ENCODE measurements at places on chromosomes 12 and 14. TPM values are rescaled to one million over a fixed set of nuclear protein-coding genes. Genes with fewer than 3 reads are reported as not detected.

GRCh38 chr14:58048219-58048618 lies 103.8 kb downstream of the ARMH4 start:
- peaks cover 7% of the 10 kb centered on the region for H3K4me1 ChIP-seq
- no peaks in the 10 kb centered on the region for H3K27me3 ChIP-seq
- H3K36me3 ChIP-seq: no peaks in the 10 kb centered on the region
- peak overlapping the region; percentile 26 for H3K4me3 ChIP-seq
- H3K27ac ChIP-seq: peak overlapping the region; percentile 21
- DNase-seq: no peak

DNA sequence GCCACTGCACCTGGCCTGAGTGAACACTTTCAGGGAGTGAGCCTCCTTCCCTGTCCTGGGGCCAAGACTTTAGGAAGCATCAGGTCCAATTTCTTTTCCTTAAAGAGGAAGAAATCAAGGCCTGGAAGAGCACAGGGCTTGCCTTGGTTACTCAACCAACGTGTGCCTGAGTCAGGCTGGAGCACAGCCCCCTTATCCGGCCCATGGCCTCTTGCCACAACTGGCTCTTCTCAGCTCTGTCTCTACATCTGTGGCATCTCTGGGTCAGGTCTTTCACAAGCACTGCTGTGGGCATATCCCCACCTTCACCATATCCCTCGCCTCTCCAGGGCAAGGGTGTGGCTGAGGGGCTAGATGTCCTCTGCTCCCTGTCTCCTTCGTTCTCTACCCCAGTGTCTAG lies 6.8 kb downstream of the MYH6 start:
- no peaks in the 10 kb centered on the region for H3K27me3 ChIP-seq
- H3K4me1 ChIP-seq: no peaks in the 10 kb centered on the region
- H3K36me3 ChIP-seq: no peaks in the 10 kb centered on the region
- no peak for DNase-seq
- H3K27ac ChIP-seq: no peak overlapping the region

GRCh38 chr14:76902591-76902990 lies 76.4 kb downstream of the LRRC74A start:
- no peak overlapping the region for H3K4me3 ChIP-seq
- peaks cover 10% of the 10 kb centered on the region for H3K4me1 ChIP-seq
- H3K27ac ChIP-seq: peak overlapping the region; percentile 69
- no peaks in the 10 kb centered on the region for H3K36me3 ChIP-seq

DNA sequence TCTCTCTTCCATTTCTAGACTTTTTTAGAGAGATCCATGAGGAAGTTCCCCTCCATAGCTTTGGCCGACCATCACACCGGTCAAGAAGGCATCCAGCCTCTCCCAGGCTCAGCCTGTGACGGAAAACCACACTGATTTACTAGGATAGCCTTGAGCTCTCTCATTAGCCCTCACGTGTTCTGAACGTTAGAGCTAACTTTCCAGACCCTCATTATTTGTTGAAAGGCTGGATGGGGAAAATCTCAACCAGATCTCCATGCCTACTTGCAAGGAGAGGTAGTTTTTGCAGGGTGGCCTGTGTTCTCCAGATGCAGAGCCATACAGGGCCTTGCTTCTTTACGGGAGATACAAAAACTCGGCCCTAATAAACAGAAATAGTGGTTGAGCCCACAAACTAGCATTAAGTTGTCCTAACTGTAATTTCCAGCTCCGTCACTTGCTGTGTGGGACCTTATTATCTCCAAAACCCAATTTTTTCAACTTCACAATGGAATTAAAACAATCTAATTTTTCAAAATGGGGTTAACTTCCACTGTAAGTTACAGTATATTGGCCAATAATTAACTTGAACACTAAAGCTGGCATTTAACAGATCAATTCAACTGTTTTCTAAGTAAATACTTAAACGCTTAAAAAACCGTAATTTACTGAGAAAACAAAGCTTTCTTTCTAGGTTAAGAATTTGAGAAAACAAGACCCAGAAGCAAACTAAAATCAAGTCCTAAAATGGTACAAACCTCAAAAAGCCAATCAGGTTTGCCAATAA lies 65.3 kb downstream of the KLHL28 start:
- H3K4me1 ChIP-seq: peaks cover 13% of the 10 kb centered on the region
- H3K27ac ChIP-seq: peak overlapping the region; percentile 99
- H3K36me3 ChIP-seq: no peaks in the 10 kb centered on the region
- no peaks in the 10 kb centered on the region for H3K27me3 ChIP-seq
- DNase-seq: no peak

DNA sequence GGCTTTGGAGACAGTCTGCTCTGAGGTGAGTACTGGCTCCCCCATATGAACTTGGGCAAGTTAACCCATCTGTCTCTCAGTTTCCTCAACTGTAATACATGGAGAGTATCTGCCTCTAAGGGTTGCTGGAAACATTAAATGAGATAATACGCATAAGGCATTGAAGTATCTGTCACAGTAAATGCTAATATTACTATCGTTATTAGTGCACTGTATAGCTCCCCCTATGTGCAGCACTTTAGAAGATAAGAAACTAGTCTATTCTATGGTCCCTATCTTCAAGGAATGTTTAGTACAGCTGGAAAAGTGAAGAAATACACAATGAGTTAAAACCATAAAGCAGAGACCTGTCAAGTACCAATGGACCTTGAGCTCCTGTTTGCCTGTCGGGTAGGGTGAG lies 51.7 kb upstream of the CFL2 start:
- H3K27ac ChIP-seq: no peak overlapping the region
- no peak for DNase-seq
- H3K27me3 ChIP-seq: no peaks in the 10 kb centered on the region
- H3K36me3 ChIP-seq: peaks cover 43% of the 10 kb centered on the region
- H3K4me1 ChIP-seq: no peaks in the 10 kb centered on the region

- no peaks in the 10 kb centered on the region for H3K4me1 ChIP-seq
- H3K36me3 ChIP-seq: no peaks in the 10 kb centered on the region
- H3K4me3 ChIP-seq: no peak overlapping the region
- H3K27ac ChIP-seq: no peak overlapping the region
- no peak for DNase-seq
Measured at GRCh38 chr12:18320036-18320617, 58.8 kb downstream of the PIK3C2G start.

DNA sequence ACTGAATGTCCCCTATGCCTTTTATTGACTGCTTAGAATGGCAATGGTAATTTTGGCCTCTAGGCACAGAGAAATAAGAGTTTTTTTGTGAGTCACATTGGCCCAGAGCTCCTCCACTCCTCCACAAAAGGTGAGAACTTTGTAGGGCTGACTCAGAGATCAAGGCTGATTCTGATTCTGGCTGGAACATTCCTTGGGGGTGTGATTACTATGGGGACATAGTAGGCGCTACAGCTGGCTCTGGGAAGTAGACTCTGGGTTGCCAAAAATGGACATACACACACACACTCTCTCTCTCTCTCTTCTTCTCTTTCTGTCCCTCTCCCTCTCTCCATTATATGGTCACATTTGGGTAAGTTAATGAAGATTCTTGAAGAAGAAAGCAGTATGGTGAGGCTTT lies 174.6 kb upstream of the DDHD1 start:
- DNase-seq: no peak
- no peaks in the 10 kb centered on the region for H3K36me3 ChIP-seq
- H3K27ac ChIP-seq: no peak overlapping the region
- no peak overlapping the region for H3K4me3 ChIP-seq
- no peaks in the 10 kb centered on the region for H3K27me3 ChIP-seq
- no peaks in the 10 kb centered on the region for H3K4me1 ChIP-seq

GRCh38 chr14:68468437-68469207 lies 324.2 kb downstream of the ZFP36L1 start:
- peaks cover 20% of the 10 kb centered on the region for H3K4me1 ChIP-seq
- H3K27me3 ChIP-seq: no peaks in the 10 kb centered on the region
- H3K4me3 ChIP-seq: no peak overlapping the region

GRCh38 chr12:65237153-65237552 lies 41.3 kb upstream of the MSRB3 start:
- H3K36me3 ChIP-seq: no peaks in the 10 kb centered on the region

DNA sequence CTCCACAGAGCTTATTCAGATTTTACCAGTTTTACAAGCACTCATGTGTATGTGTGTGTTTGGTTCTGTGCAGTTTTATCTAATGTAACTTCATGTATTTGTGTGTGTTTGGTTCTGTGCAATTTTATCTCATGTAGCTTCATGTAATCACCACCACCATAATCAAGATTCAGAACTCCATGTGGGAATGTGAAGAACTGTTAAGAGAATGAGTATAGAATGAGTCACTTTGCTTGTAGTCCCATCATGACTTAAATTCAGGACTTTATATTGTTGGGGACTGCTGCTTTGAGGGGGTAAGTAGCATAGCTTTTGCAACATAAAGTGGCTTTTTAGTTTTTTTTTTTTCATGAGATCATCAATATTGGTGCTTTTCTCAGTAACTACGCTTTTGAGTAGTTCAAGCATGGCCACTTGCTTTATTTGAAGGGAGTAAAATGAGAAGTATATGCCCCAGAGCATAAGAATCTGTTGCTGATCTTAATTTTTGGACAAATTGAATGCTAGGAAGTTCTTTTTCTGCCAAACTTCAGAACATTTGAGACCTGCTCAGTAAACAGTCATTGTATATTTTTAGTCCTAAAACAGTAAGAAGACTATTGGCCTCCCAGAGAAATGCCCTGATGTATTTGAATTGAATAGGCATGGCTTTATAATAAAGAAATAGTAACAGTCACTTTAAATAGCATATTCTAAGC lies 28.8 kb downstream of the PROX2 start:
- no peak for DNase-seq

GRCh38 chr12:46379352-46379751 lies 6.8 kb upstream of the SLC38A2 start:
- no peaks in the 10 kb centered on the region for H3K27me3 ChIP-seq
- peaks cover 8% of the 10 kb centered on the region for H3K4me1 ChIP-seq
- no peak for DNase-seq
- no peak overlapping the region for H3K4me3 ChIP-seq

GRCh38 chr14:90060965-90061684 lies 669 bp upstream of the KCNK13 start:
- no peak overlapping the region for H3K27ac ChIP-seq
- H3K27me3 ChIP-seq: peaks cover 17% of the 10 kb centered on the region
- H3K4me1 ChIP-seq: peaks cover 16% of the 10 kb centered on the region
- no peaks in the 10 kb centered on the region for H3K36me3 ChIP-seq

DNA sequence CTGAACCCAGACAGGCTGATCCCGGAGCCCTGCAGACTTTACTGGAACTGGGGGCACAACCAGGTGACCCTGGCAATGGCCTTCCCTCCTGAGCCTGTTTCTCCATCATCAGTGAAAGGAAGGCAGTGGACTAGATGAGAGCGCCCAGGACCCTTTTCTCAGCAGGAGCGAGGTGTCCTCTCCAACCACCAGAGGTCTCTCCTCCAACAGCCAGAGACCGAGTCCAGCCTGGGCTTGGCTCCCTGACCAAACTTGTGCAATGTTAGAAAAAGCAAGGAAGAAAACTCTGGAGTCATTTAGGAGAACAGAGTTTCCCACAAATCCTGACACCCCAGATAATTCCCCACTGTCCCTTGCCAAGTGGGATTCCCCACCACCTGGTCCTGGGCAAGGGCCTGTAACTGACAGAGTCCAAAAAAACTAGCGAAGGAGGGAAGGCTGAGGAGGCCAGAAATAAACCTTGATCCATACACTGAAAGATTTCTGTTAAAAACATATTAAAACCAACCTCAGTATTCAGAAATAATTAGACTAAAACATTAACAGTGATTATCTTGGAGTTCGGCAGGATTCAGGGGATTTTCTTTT lies 9.0 kb downstream of the RPS6KL1 start:
- peaks cover 2% of the 10 kb centered on the region for H3K4me1 ChIP-seq
- peak overlapping the region; percentile 27 for H3K27ac ChIP-seq
- DNase-seq: peak; percentile 87
- H3K36me3 ChIP-seq: no peaks in the 10 kb centered on the region
- no peak overlapping the region for H3K4me3 ChIP-seq
- H3K27me3 ChIP-seq: no peaks in the 10 kb centered on the region

DNA sequence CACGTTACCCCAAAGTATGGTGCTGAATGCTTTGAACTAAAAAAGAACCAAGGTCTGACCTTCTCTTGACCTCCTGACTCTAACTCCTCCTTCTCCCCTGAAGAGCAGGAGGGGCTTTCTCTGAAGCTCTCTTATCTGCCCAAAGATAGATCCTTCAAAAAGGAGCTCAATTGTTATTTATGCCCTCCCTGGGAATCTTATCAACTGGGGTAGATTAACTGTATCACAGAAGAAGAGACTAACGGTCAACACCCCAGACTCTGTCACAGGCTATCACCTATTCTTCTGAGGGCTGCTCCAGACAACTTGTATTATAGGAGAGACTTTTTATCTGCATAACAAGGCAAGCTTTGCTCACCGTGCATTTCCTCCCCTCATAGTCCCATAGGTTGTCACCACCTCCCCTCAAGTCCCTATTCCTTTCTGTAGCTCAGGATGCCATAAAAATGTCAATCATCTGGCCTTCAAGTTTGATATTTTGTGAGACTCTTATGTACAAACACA lies 86.6 kb downstream of the PAPLN start:
- H3K27me3 ChIP-seq: no peaks in the 10 kb centered on the region
- no peak overlapping the region for H3K27ac ChIP-seq
- no peak for DNase-seq
- H3K4me3 ChIP-seq: no peak overlapping the region

DNA sequence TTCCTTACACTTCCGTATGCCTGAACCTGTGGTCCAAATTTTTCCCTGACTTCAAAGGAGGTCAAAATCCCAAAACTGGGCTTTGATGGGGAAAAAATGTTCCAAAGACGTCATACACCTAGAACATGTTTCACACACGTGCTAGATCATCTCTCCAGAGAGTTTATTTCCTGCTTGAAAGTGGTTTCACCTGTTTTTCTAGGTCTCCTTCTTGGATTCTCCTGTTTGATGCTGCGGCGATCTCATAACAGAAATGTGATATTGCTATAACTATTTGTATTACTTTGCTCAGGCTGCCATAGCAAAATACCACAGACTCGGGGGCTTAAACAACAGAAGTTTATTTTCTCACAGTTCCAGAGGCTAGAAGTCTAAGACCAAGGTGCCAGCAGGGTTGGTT lies 19.7 kb upstream of the TMCC3 start:
- peaks cover 11% of the 10 kb centered on the region for H3K4me1 ChIP-seq
- H3K4me3 ChIP-seq: no peak overlapping the region
- no peaks in the 10 kb centered on the region for H3K36me3 ChIP-seq
- H3K27ac ChIP-seq: no peak overlapping the region
- H3K27me3 ChIP-seq: no peaks in the 10 kb centered on the region

DNA sequence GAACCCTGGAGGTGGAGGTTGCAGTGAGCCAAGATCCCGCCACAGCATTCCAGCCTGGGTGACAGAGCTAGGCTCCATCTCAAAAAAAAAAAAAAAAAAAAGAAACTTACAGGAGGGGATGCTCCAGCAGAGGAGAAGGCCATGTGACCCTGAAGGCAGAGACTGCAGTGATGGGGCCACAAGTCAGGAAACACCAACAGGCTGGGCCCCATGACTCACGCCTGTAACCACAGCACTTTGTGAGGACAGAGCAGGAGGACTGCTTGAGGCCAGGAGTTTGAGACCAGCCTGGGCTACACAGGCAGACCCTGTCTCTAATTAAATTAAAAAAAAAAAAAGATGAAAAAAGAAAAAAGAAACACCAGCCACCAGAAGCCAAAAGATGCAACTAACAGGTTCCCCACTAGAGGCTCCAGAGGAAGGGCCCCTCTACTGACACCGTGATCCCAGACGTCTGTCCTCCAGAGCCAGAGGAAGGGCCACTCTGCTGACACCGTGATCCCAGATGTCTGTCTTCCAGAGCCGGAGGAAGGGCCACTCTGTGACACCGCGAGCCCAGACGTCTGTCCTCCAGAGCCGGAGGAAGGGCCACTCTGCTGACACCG lies 9.1 kb upstream of the GLT1D1 start:
- H3K27ac ChIP-seq: no peak overlapping the region
- H3K36me3 ChIP-seq: no peaks in the 10 kb centered on the region
- no peak for DNase-seq
- H3K4me1 ChIP-seq: no peaks in the 10 kb centered on the region
- H3K4me3 ChIP-seq: no peak overlapping the region

Gene ALDH2
- 66.4 TPM for total RNA-seq

Gene POTEG
- not detected for total RNA-seq

Gene SLC6A13
- total RNA-seq: not detected

Gene STYK1
- 0.21 TPM for total RNA-seq
